ENCODE measurements at places on chromosomes 1 and 21.

DNA sequence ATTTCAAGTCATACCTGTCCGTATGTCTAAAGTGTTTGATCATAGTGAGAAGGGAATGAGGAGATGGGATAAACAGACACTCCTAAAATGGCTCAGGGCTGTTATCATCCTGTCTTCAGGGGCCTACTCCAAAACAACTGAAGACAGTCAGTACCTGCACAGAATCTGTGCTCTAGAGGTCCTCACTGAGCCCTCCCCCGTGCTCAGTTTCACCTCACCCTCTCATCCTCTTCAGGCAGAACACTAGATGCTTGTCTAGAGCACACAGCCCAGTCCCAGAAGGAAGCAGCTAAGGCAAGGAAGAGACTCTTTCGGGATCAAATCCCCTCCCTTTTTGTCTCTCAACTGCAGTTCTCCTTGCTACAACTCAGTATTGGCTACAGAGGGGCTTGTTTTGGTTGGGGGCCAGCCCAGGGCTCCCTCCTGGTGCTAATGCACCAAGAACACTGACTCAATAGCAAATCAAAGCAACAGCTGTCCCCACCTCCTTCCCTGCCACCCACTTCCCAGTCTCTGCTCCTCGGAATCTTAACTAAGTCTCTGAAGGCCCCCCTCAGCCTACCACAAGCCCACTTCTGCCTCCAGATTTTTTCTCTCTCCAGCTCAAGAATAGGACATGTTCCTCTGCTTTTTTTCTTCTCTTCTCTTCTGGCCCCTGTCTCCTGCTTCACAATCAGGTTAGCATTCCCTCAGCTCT lies 10.1 kb downstream of the CADM3 start:
- H3K36me3 ChIP-seq, result no peaks in the 10 kb centered on the region
- no peaks in the 10 kb centered on the region for H3K27me3 ChIP-seq
- DNase-seq, result no peak
- no peaks in the 10 kb centered on the region for H3K4me1 ChIP-seq

DNA sequence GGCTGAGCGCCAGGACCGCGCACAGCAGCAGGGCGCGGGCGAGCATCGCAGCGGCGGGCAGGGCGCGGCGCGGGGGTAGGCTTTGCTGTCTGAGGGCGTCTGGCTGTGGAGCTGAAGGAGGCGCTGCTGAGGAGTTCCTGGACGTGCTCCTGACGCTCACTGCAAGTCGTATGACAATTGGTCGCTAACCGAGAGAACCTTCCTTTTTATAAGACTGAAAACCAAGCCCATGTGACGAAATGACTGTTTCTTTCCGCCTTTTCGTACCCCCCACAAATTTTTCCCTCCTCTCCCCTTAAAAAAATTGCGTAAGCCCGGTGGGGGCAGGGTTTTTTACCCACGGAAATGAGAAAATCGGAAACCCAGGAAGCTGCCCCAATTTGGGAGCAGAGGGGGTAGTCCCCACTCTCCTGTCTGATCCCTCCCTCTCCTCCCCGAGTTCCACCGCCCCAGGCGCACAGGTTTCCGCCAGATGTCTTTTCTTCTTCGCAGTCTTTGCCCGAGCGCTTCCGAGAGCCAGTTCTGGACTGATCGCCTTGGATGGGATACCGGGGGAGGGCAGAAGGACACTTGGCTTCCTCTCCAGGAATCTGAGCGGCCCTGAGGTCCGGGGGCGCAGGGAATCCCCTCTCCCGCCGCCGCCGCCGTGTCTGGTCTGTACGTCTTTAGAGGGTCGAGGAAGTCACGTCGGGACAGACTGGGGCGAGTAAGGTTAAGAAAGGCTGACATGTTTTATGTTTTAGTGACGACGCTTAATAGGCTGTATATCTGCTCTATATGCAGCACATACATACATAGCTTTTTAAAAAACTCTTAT lies at the start of gene PTGS2:
Gene PTGS2 (minus strand): TSS at position 179 of the 817 bp plus-strand sequence. CDS start 133 bp downstream, at position 46.
- no peaks in the 10 kb centered on the region for H3K36me3 ChIP-seq
- peak within 1 kb of the TSS; percentile 29 for H3K4me3 ChIP-seq
- H3K4me1 ChIP-seq, result no peaks in the 10 kb centered on the region

GRCh38 chr1:92859400-92860039 lies 27.7 kb downstream of the RPL5 start:
- H3K27me3 ChIP-seq, result no peaks in the 10 kb centered on the region
- no peak overlapping the region for H3K4me3 ChIP-seq
- DNase-seq, result no peak
- no peak overlapping the region for H3K27ac ChIP-seq
- H3K4me1 ChIP-seq, result no peaks in the 10 kb centered on the region

GRCh38 chr1:11851180-11851579 lies 3.6 kb upstream of the NPPA start:
- H3K4me3 ChIP-seq, result no peak overlapping the region
- H3K36me3 ChIP-seq, result no peaks in the 10 kb centered on the region
- no peak for DNase-seq
- H3K27ac ChIP-seq, result no peak overlapping the region
- no peaks in the 10 kb centered on the region for H3K27me3 ChIP-seq
- H3K4me1 ChIP-seq, result no peaks in the 10 kb centered on the region

DNA sequence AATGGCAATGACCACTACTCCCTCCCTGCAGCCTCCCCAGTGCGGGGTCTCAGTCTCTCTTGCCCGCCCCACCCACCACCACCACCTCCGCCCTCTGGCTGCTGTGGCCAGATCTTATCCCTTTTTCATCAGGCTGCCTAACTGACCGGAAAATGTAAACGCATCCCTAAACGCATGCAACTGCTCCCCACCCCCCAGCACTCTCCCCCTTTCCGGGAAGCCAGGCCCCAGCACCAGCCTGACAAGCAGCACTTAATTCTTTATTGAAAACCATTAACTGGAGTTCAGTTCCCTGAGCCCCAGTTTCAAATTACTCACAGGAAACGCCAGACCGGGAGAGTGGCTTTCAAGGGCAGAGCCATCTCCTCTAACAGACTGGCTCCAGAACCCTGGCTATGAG lies 147.7 kb downstream of the DMRTA2 start:
- no peaks in the 10 kb centered on the region for H3K4me1 ChIP-seq
- H3K4me3 ChIP-seq, result no peak overlapping the region
- H3K36me3 ChIP-seq, result no peaks in the 10 kb centered on the region
- no peak for DNase-seq
- H3K27ac ChIP-seq, result no peak overlapping the region

GRCh38 chr1:51877434-51878307 lies 856 bp downstream of the NRDC start:
- DNase-seq, result no peak
- H3K4me1 ChIP-seq, result peaks cover 25% of the 10 kb centered on the region
- peak overlapping the region; percentile 91 for H3K27ac ChIP-seq
- peak overlapping the region; percentile 79 for H3K4me3 ChIP-seq

DNA sequence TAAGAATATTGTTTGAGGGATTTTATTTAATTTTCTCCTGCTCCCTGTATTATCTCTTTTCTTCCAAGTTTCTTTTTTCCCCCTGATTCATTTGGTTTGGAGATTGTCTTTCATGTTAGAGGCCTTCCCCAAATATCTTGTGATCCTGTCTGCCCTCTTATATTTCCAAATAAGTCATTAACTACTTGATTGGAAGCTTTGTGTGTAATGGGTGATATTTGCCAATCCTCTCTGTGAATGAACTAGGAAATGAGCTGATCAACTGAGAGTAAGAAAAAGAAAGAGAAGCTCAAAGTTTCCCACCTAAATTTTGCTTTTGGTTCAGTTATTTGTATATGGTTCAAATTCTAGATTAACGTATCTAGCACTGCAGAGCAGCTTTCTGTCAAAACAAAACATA lies 23.6 kb upstream of the LY9 start:
- H3K36me3 ChIP-seq, result no peaks in the 10 kb centered on the region
- H3K4me1 ChIP-seq, result no peaks in the 10 kb centered on the region
- H3K27ac ChIP-seq, result no peak overlapping the region
- H3K27me3 ChIP-seq, result no peaks in the 10 kb centered on the region

DNA sequence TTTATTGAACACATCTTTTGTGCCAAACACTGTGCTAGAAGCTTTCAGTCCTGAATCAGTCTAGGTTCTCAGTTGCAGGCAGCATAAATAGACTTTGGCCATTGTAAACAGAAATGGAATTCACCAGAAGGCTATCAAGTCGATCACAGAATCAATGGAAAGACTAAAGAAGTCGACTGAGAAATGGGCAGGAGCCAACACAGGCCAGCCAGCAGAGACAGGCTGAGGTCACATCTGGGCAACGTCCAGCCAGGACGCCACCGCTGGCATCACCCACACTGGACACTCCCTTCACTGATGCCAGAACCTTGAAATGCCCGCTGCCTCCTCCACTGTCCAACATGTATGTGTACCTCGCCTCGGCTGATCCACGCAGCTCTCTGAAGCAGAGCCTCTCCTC lies 5.5 kb upstream of the CNTN2 start:
- H3K4me3 ChIP-seq, result no peak overlapping the region
- no peak for DNase-seq
- H3K27me3 ChIP-seq, result no peaks in the 10 kb centered on the region

GRCh38 chr1:230047114-230047865 lies 19.7 kb upstream of the GALNT2 start:
- no peak for DNase-seq
- no peak overlapping the region for H3K4me3 ChIP-seq
- H3K27me3 ChIP-seq, result no peaks in the 10 kb centered on the region
- no peaks in the 10 kb centered on the region for H3K36me3 ChIP-seq
- no peak overlapping the region for H3K27ac ChIP-seq
- H3K4me1 ChIP-seq, result no peaks in the 10 kb centered on the region

DNA sequence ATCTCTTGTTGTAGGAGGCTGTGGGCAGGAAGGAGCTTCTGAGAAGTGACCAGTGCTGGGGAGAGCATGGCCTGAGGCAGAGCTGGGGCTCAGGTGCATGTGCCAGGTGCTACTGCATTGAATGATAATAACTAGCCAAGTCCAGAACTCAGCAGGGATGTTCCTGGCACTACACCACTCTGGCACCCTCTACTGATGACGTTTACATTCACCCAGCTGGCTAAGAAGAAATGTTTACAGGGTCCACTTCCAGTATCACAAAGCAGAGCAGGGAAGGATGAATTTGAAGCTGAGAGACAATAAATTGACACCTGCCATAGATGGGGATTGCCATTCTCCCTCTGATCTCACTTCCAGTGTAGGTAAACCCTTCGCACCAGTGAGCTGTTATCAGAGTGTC lies 411.8 kb downstream of the SETD4 start:
- DNase-seq, result no peak
- no peak overlapping the region for H3K4me3 ChIP-seq
- H3K4me1 ChIP-seq, result no peaks in the 10 kb centered on the region
- no peaks in the 10 kb centered on the region for H3K36me3 ChIP-seq
- no peaks in the 10 kb centered on the region for H3K27me3 ChIP-seq
- H3K27ac ChIP-seq, result no peak overlapping the region

DNA sequence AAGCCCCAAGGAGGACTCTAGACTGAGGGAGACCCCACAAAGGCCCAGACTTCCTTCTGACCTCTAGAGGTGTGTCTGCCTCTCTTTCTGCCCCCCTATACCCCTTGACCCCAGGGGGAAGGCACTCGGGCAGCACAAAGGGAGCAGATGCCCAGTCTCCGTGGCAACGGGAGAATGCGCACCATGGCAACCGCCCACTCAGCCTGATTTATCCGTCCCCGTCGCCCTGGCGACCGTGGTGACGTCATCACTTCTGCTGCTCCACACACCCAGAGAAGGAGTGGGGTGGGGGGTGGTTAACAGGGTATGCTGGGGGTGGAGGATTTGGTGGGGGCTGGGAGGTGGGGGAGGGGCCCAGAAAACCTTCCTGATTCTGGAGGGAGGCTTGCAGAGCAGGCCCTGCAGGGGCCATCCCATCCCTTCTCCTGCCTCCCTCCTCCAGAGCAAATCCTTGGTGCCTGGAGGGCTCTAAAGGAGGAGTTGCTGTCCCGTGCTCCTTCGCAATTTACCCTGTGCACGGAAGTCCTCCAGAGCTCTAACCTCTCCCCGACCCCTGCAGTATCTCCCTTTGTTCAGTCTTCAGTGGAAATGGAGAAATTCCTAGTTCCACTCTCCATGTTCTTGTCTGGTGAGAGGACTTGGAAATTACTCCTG lies 6.3 kb downstream of the CELF3 start:
- H3K27ac ChIP-seq, result no peak overlapping the region
- H3K27me3 ChIP-seq, result no peaks in the 10 kb centered on the region

DNA sequence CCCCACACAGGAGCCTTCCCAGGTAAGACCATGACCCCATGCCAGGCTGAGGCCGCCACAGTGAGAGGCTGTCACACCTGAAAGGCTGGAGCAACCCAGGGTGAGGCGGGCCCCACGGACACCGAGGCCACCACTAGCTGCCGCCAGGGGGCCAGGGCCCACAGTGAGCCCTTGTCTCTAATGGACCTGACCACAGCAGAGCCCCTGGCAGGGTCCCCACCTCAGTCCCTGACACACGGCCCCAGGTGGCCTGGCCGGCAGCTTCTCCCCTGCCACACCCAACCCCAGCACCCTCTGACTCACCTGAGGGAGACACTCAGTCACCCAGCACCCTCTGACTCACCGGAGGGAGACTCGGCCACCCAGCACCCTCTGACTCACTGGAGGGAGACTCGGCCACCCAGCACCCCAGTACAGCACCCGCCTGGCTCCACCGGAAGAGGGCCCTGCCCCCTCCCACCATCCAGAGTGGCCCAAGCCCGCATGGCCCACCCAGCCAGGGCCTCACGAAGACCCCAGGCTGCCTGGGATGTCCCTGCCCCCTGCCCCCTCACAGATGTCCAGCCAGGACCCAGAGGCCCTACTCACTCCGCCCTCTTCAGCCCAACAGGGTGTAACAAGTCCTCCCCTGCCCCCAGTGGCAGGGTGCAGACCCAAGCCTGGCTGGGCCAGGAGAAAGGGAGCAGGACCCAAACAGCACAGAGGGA lies 4.4 kb downstream of the DVL1 start:
- no peak overlapping the region for H3K27ac ChIP-seq
- no peaks in the 10 kb centered on the region for H3K27me3 ChIP-seq
- peaks cover 41% of the 10 kb centered on the region for H3K4me1 ChIP-seq
- H3K4me3 ChIP-seq, result no peak overlapping the region
- DNase-seq, result peak; percentile 41

GRCh38 chr1:31148409-31148808 lies 82.9 kb upstream of the PUM1 start:
- H3K4me1 ChIP-seq, result peaks cover 4% of the 10 kb centered on the region
- H3K4me3 ChIP-seq, result no peak overlapping the region
- no peak overlapping the region for H3K27ac ChIP-seq
- no peak for DNase-seq
- H3K27me3 ChIP-seq, result no peaks in the 10 kb centered on the region

- no peak overlapping the region for H3K4me3 ChIP-seq
- H3K4me1 ChIP-seq, result no peaks in the 10 kb centered on the region
- H3K27ac ChIP-seq, result no peak overlapping the region
- H3K36me3 ChIP-seq, result no peaks in the 10 kb centered on the region
- H3K27me3 ChIP-seq, result no peaks in the 10 kb centered on the region
Observed at GRCh38 chr1:177020851-177021589, 143.5 kb downstream of the ASTN1 start.

DNA sequence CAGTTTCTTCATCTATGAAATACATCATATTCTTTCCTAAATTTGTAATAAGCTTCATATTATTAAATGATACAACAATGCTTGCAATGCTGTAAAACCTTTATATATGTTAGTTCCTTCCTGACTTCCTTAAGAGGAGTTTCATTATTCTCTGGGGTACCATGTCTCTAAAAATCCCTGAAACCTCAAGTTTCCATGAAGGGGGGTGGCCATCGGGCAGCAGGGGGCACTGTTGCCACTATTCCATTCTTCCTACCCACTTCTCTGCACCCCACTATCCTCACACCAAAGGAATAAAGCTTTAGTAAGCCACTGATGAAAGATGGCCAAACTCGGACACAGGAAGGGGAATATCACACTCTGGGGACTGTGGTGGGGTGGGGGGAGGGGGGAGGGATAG lies 9.0 kb upstream of the DMRTB1 start:
- H3K27me3 ChIP-seq, result no peaks in the 10 kb centered on the region
- no peak overlapping the region for H3K4me3 ChIP-seq
- H3K4me1 ChIP-seq, result no peaks in the 10 kb centered on the region
- no peak for DNase-seq

GRCh38 chr21:35024513-35024912 lies 24.6 kb downstream of the RUNX1 start:
- no peaks in the 10 kb centered on the region for H3K4me1 ChIP-seq
- DNase-seq, result no peak
- H3K4me3 ChIP-seq, result no peak overlapping the region
- H3K27ac ChIP-seq, result no peak overlapping the region

Data from thyroid gland (tissue), 4 donors.